Kidney epithelial cell (primary cell): ENCODE measurements at places on chromosomes 3 and 15.

- no peak for DNase-seq
Observed at GRCh38 chr3:157417247-157417646, 19.4 kb upstream of the PTX3 start.

DNA sequence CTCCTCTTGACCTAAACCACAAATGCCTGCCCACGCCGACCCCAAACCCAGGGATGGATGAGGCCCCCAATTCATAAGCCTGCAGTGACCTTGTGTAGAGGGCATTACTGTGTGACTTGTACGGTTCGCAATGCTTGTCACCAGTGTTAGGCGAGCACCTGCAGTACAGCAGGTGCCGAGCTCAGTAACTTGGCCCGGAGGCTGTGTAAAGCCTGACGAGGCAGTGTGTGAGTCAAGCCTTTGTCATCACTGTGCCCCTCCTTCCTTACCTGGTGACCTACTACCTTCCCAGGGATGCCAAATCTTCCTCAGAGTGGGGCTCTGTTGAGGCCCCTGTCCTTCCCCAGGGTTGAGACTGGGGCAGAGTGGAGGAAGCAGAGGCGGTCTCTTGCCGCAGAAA lies 37.2 kb upstream of the TMEM115 start:
- no peak for DNase-seq

DNA sequence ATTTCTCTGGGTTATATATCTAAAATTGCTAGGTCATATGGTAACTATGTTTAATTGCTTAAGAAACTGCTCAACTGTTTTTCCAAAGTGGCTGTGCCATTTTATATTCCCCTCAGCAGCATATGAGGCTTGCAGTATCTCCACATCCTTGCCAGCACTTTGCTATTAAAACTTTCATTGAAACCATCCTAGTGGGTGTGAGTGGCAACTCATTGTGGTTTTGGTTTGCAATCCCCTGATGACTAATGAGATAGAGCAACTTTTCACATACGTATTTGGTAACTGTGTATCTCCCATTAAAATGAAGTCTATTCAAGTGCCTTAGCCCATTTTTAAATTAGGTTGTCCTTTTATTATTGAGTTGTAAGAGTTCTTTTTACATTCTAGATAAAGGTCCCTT lies 17.3 kb downstream of the KPNA1 start:
- peak; percentile 74 for DNase-seq

GRCh38 chr3:182785142-182785541 lies 8.2 kb upstream of the ATP11B start:
- DNase-seq = no peak

DNA sequence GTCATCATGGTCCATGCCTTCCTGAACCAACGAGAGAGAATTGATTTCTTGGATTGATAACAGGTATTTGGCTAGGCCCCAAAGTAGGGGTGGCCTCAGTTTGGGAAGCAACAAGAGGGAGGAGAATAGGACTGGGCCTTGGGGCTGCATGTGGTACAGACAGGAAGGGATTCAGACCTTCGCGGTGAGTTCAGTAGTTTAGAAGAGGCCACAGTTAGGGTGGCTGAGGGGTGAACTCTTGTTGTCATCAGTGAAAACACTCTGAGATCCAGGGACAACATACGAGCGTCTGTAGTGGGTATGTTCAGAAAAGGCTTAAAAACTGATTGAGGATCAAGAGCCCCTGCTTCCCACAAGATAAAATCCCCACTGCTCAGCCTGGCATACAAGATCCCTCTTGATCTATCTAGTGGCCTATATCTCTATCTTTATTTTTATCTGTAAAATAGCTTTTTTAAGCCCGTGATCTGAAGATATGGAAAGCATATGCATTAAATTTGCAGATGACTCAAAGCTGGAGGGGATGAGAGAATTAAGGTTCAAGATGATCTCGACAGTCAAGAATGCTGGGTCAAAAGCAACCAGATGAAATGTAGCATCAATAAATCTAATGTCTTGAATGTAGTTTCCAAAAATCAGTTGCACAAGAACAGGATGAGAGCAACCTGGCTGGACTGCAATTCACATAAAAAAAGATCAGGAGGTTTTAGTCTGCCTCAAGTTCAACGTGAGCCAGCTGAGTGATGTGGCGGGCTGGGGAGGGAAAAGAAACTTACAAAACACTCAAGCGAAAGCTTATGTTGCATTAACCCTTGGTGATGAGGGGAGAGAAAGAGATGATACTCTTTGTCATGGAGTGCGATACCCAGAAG lies 221.1 kb upstream of the TLE3 start:
- no peak for DNase-seq

DNA sequence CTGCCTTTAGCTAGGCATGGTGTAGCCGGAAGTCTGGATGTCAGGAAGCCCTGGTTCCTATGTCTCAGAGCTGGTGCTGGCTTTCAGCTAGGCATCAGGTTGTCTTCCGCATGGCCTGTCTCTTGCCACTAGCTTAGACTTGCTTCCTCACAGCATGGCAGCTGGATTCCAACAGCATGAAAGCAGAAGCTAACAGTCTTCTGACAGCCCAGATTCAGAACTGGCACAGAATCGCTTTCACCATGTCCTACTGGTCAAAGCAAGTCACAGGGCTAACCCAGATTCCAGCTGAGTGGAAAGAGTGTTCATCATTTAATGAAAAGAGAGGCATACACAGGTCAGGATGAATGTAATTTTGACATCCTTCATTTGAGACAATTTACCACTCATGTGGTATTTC lies 1050.5 kb downstream of the ROBO2 start:
- no peak for DNase-seq

DNA sequence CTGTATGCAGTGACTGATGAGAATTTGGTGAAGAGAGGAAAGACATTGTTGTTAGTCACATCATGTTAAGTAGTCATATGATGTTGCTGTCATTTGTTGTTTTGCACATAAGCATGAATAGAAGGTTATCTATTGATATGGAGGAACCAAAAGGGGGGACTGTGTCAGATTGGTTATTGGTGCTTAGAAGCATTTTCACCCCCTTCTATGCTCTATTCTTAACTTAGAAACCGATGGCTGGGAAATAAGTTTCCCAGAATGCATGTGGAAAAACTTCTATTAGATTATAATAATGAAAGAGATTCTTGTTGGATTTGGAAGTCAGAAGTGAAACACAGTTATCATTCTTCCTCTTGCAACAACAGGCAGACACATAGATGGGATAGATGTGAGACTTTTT lies 33.2 kb upstream of the CADM2 start:
- DNase-seq = no peak

DNA sequence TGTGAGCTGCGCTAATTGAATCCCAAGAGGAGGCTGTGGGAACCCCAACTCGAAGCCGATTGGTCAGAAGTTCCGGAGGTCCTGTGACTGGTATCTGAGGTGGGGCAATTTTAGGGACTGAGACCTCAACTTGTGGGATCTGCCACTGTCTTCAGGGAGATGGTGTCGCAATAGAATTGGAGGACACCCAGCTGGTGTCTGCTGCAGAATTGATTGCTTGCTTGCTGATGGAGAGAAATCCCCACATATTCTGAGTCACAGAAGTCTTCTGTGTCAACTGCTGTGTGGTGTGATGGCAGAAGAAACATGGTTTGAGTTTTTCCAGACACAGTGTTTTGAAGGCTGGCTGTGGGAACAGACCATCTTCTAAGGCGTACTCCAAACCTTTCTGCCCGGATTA lies 99.7 kb upstream of the PLXNA1 start:
- no peak for DNase-seq

- no peak for DNase-seq
Observed at GRCh38 chr3:16803019-16803418, 81.7 kb upstream of the PLCL2 start.

DNA sequence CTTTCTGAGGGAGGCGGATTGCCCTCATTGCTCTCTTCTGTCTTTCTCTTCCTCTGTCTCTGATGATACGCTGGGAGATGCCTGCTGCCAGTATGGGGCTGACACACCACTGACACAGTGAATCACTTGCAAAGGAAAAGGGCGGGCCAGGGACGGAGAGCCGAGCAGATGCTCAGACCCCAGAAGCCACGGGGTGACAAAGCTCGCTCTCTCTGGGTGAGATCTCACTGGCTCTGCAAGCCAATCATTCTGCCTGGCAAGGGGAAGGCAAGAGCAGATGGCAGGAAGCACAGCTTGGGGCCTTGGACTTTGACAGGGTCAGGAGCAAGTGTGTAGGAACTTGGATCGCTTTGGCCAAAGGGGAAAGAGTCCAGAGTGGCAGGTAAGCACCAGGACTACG lies 198.7 kb downstream of the NTRK3 start:
- DNase-seq = no peak

DNA sequence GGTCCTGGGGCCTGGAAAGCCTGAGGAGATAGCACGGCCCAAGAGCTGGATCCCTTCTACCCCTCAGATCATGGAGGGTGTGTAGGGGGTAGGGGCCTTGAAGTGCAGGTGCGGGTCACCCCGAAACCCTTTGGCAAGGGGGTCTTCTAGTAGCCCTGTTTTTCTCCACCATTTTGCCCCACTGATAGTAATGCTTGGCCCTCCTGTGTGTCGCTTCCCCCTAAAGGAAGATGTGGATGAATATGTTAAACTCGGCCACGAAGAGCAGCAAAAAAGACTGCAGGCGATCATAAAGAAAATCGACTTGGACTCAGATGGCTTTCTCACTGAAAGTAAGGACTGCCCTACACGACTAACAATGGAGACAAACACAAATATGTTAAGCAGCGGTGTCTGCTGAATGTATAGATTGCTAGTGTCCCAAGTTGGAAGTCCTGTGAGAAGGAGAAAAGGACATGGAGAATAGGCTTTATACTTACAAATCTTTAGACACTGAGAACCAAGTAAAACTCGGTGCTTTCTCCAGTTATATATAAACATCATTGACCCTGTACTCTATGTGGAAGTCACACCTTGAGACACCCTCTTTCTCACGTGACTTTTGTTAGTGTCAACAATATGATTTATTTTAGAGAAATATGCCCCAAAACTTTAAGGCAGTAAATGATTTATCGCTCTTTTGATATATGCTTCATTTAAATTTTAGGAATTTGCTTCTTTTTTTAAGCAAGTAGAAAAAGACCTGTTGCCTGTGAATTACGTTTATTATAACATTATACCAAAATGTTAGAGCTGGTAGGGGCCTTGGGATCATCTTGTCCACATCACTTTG lies 802 bp downstream of the RCN2 start:
- DNase-seq = no peak

DNA sequence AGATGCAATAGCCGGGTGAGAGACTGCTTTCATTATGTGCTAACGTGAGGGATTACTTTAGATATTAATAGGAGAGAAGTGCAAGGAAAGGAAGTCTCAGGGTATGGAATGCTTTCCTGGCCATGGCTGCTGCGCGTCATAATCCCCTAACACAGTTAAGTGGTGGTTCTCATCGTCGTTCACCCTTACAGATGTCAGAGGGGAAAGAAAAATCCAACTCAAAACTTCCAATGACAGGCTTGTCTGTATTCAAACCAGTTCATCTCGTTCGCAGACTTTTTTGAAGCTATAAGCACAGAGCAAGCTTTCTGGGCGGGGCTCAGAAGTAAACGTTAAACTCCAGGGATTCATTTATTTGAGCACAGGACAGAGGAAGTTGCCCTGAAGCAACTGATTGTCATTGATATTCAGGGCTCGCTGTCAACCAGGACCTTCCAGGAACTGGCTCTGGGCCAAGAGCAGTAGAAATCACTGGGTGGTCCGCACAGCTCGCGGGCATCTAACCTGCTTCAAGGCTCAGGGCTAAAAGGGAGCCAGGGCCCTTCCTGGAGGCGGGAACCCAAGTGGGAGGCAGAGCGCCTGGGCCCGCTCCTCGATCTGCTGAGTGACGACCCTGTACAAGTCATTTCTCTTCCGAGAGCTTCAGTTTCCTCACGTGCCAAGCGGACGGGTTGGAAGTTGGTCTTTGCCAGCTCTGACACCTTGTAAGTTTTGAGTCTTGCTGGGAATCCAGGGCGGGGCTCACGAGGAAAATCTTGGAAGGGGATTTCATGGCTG lies 1.1 kb upstream of the LPP start:
- no peak for DNase-seq

DNA sequence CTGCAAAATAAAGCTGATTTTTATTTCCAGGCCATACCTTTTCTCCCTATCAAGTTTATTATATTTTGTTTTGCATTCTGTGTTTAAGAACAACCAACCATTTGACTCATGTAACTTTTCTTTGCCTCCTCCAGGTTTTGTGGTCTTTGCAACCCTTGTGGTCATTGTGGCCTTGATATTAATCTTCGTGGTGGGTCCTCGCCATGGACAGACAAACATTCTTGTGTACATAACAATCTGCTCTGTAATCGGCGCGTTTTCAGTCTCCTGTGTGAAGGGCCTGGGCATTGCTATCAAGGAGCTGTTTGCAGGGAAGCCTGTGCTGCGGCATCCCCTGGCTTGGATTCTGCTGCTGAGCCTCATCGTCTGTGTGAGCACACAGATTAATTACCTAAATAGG lies 27.6 kb downstream of the NIPA2 start:
- no peak for DNase-seq

GRCh38 chr15:82543160-82543559 lies 2.9 kb upstream of the RPS17 start:
- DNase-seq = no peak

GRCh38 chr3:184332370-184333090 lies 4.9 kb upstream of the FAM131A start:
- peak; percentile 90 for DNase-seq

DNA sequence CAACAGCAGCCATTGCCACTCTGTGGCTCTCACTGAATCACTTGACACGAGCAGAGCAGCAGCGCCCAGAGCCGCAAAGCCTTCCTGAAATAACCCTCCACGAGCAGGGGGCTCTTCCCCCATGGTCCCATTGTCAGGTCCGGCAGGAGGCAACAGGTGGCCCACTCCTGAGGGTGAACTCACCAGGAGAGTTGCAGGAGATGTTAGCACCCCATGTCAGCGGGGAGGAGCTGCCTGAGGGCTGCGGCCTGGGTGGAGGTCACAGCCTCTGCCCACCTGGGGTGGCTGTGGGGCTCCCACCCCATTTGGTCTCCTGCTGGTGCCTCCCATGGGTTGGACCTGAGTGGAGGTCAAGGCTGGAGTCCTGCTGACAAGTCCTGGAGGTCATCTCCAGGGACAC lies 12.3 kb upstream of the C3orf22 start:
- DNase-seq = no peak

DNA sequence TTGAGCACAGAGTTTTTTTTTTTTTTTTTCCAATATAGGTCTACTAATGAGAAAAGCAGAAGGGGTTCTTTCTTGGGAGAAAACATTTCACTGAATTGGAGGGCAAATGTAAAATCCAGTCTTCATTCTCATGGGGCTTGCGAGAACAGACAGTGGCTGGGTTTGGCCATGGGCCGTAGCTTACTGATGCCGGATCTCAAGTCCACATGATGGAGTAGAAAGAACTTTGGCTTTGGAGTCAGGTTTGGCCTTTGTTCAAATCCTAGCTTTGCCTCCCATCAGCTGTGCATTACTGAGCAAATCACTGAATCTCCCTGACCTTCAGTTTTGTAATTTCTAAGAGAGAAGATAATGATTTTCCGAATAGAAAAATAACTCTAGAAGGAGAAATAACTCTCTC lies 59.7 kb downstream of the LMCD1 start:
- DNase-seq = no peak

GRCh38 chr3:14360123-14360881 lies 42.1 kb upstream of the SLC6A6 start:
- no peak for DNase-seq
